GM12892 (cell line): ENCODE measurements at places on chromosomes 5 and 9.

DNA sequence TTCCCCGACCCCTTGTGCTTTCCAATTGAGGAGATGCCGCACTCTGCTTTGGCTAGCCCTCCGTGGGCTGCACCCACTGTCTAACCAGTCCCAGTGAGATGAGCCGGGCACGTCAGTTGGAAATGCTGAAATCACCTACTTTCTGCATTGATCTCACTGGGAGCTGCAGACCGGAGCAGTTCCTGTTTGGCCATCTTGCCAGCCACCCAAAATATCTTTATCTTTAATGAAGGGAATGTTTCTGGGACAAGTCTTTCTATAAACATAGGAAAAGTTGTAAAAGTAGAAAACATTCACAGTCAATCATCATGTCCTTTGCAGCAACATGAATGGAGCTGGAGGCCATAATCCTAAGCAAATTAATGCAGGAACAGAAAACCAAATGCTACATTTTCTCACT lies 147.6 kb downstream of the RPS23 start:
- no peak for DNase-seq

DNA sequence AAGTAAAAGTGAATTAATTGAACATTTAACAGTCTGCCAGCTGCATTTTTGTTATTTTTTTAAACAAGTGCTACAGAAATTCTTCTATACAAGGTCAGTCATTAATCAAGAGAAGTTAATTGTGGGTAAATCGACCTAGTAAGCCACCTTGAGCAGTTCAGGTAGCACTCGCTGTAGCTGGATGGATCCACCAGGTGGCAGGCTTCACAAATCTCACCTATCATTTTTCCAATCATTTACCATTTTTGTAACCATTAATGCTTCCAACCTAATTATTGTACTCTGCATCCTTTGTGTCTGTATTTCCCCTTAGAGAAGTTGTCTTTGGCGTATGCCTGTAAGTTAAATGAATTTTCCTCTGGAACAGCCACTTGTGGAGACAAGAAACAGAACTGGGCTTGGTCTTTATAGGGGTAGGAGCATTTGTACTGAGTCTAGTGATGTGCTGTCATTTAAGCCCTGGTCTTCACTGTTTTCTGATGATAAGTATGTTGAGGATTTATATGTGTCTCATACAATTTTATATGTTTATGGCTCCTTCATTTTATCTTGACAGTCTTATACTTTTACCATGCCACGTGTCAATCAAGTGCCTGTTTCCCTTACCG lies 39.5 kb downstream of the CD180 start:
- DNase-seq: no peak

DNA sequence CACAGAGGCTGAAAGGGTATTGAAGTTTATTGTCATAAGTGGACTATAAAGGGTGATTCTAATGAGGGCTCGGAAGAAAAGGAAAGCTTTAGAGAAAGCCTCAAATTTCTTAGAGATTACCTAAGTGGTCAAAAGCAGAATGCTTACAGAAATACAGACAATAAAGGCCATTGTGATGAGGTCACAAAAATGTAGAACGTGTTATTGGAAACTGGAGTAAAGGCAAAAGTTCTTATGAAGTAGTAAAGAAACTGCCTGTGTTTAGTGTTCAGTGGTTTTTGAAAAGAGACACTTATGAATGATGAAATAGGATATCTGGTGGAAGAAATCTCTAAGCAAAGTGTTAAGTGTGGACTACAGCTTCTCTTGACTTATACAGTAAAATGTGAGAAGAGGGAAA lies 726.9 kb downstream of the DNAH5 start:
- no peak for DNase-seq

- no peak for DNase-seq
These were observed 149.0 kb downstream of the RANBP17 start for GRCh38 chr5:171010816-171011215.

DNA sequence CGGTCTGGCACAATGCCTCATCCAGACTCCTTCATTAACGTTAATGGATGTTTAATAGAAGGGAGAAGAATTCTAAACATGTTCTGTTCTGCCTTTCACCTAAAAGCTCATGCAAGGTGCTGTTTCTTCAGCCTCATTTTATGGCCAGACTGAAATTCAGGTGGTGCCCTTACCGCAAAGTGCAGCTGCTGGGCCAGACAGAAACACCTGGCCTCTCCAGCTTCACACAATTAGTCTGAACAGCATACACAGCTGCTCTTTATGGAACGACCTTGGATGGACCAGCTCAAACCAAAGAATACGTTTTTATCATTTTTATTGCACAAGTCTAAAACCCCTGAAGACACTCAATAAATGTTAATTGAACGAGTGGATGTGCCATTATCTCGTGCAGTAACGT lies 4.6 kb downstream of the SNCAIP start:
- DNase-seq: no peak

DNA sequence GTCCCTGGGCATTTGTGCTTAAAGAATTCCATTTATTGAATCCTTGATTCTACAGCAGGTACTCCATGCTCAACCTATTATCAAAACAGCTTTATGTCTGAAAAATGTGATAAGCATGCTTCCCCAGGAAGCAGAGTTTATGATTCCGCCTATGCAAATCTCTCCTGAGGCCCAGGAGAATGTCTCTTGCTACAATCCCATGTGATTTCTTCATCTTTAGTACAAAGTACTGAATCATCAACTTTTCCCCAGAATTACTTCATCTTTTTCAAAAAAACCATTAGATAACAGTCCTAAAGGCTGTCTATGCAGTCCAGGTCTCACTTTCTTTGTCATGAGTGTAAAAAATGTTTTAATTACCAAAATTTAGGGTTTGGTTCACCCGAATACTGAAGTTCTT lies 130.2 kb upstream of the ADAMTSL1 start:
- DNase-seq: no peak

DNA sequence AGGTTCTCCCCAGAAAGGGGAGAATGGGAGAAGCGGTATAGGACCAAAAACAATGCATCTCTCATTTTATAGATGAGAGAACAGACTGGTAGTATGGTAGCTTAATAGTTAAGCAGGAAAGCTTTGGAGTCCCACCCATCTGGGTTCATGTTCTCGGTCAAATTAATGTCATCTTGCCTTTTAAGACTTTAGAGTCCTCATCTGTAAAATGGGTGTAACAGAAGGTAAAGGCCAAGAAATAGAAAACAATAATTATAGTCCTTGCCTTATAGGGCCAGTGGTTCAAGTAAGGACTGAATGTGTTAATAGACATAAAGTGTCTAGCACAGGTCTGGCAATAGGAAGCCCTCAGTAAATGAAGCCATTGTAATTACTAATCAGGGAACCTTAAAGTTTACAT lies 16.4 kb downstream of the SMIM3 start:
- no peak for DNase-seq

DNA sequence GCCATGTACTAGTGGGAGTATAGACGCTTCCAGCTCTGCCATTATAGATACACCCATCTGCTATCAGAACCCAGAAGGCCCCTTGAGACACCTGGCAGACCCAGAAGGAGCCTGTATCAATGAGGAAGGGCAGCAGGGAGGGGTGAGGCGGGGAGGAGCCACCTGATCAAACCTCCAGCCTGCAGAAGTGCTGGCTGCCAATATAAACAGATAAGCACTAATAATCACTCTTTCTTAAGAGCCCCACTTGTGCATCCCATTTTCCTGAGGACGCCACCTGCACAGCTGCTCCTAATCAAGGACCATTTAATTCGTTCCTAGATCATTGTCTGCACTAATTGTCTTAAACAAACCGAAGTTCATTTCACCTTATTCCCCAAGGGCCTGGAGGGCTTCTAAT lies 75.0 kb upstream of the NEK6 start:
- no peak for DNase-seq

DNA sequence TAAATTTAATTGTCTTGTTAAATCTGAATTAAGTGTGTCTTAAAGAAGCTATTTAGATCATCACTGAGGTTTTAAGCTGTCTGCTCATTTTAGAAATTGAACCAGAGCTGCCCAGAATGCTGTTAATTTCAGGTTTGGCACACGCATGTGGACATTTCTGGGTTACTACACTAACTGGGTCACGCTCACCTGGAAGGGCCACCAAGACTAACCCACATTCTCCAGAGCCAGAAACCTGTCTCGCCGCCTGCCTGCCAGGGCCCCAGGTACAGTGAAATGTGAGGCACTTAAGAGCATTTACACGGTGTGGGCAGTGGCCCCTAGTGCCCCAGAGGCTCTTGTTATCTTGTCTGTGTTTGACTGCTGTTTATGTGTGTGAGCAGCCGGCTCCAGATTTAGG lies 46.6 kb downstream of the ATP10B start:
- DNase-seq: no peak

DNA sequence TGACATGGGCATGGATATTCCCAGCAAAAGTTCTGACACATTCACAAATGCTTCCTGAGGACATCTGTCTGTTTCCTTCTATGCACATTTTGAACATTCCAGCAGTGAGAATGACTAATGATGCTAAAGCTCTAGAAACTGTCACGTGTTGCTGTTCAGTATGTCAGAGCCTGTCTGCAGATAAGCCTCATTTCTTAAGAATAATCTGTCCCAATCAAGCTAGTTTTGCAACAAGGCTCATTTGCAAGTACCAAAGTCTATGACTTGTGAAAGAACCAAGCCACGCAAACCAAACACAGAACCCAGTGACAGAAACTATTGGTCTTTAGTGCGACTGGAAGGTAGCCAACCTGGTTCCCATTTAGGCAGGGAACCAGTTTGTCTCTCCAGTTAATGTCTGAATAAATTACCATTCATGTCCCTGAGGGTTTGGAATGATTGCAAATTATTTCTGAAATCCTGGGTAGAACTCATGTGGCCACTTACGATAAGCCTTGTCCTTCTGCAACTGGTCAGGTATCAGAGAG lies 178.5 kb downstream of the C9orf152 start:
- no peak for DNase-seq

- DNase-seq: no peak
These were observed 338.4 kb upstream of the TRPC7 start for GRCh38 chr5:136703706-136704105.

DNA sequence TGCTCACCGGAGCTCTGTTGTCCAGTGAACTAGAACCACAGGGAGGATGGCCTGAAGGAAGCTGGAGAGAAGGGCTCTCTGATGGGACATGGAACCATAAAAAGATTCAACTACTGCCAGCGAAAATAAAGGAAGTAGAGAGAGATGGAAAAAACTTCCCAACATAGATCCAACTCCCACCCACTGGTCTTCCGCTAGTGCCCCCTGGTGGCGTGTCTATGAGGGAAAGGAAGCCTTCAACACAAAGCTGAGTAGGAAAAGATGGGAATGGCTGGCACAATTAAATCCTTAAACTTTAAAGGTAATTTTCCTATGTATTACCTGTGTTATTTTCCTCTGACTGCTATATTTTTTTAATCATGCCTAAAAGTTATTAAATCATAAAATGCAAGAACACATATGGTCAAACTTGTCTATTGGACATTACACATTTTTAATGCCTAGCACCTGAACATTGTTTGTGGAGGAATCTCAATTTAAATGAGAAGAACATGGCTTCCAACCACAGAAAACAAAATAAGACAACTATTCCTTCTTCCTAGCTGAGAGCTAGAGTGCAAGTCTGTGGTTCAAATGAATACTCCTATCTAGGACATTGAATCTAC lies 51.5 kb downstream of the CEP120 start:
- DNase-seq: no peak

DNA sequence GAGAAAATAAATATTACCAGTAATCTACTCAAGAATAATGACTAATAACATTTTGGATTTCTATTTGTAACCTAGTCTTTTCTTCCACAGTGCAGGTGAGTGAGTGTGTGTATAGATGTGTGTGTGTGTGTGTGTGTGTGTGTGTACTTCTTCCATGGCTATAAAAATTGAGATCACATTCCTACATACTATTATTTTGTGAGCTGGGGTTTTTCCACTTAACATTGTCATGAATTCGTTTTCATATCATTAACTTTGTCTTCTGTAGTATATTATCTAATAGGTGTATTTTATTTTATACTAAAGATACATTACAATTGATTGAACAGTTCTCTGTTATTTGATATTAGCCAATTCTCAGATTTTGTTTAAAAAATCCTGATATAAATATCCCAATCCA lies 152.4 kb upstream of the TRPC7 start:
- no peak for DNase-seq

DNA sequence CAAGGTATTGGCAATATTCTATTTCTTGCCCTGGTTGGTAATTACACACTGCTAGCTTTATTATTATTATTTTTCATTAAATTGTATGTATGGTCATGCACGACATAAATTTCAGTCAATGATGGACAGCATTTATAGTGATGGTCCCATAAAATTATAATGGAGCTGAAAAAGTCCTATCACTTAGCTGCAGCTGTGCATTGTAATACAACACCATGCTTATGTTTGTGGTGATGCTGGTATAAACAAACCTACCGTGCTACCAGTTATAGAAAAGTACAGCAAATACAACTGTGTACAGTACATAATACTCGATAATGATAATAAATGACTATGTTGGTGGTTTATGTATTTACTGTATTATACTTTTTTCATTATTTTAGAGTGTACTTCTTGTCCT lies 65.5 kb downstream of the NR3C1 start:
- DNase-seq: no peak

DNA sequence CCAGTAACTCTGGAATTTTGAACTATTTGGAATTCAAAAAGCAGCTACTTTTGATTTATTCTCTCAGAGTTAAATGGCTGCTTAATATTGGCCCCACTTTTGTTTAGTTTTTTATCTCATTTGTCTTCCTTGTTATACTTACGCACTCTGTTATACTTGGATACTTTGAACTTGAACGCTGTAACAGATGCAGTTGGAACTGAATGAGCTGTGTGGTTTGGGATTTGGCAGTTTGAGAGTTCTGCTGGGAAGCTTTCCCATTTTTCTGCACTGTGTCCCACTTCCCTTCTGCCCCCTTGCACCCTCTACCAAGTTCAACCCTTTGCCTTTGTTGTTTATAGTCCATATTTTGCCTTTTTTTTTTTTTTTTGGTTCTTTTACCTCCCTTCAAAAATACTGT lies 3.8 kb downstream of the RHOBTB3 start:
- no peak for DNase-seq

DNA sequence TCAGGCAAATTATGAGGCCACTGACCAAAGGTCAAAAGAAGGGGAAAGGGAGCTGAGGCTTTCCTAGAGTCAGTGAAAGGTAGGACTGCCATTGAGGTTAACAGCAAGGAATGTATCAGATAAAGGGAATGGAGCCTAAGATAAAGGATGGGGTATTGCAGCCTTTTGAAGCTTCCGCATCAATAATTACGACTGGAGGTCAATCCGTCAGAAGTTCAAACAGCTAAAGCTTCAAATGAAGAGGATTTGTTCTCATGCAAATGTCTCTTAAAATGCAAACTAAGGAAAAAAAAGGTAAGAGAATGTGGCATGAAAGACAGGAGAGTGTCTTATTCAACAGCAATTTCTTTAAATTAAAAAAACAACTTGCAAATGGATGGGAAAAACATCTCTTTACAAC lies 341.1 kb upstream of the RGMB start:
- no peak for DNase-seq

- DNase-seq: no peak
These were observed 88.8 kb downstream of the FER start for GRCh38 chr5:108836492-108836891.
